ENCODE measurements at places on chromosomes 13 and 19.

GRCh38 chr19:47465957-47466356 lies 5.7 kb downstream of the SLC8A2 start:
- DNase-seq: no peak

DNA sequence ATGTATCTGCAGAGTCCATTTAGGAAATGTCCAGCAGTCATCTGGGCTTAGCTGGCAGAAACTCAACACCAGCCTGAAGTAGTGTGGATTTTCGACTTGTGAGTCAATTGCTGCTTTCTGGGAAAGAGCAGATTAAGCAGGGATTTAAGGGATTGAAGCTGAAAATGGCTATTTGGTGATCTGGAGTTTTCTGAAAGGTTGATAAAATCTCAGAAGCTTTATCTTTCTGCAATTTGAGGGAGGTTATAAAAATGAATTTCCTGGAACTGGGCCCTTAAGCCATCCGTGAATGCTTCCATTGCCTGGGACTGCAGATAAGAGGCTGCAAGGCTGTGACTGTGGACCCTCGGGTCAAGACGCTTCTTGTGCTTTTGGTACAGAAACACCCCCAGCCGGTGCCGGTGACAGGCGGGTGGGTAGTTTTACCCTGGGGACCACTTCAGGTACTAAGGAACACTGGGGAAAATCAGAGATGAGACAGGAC lies 61.5 kb downstream of the COL4A1 start:
- DNase-seq: no peak

DNA sequence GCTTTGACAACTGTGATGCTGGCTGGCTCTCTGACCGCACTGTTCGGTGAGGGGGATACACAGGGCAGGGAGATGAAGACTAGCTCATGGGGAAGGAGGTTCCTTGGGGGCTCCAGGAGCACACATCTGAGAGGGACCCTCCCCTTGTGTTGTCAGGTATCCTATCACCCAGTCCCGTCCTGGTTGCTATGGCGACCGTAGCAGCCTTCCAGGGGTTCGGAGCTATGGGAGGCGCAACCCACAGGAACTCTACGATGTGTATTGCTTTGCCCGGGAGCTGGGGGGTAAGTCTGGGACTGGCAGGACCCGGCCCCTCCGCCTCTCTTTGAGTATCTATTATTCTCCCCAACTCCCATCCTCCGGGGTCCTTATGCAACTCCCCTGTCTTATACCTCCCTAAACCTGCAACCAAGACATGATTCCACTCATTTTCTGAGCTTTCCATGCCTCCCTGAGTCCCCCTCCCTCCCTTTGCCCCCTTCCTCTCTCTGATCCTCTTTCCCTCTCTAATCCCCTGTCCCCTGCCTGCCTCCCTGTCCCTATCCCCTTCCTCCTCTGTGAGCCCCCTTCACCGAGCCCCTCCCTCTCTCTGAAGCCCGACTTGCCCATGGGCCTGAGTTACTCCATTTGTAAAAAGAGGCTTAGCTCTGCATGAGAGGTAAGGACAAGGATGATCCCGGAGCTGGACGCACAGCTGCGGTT lies 12.5 kb downstream of the NCAN start:
- DNase-seq: no peak

- DNase-seq: no peak
These were observed 1044.8 kb upstream of the SLC10A2 start for GRCh38 chr13:104111031-104111430.

Data from Karpas-422 (cell line).